Osteocyte (in vitro differentiated cells): ENCODE measurements at places on chromosomes 11 and 22. TPM values are rescaled to one million over a fixed set of nuclear protein-coding genes. Genes with fewer than 3 reads are reported as not detected.
A peak's percentile ranks its signal among the peaks of the same experiment; 100 is the strongest.

The OR2AT4 gene
- not detected in 2 replicates for total RNA-seq

The FOSL1 gene
- 37.2 and 38.0 TPM in 2 replicates for total RNA-seq

The OR52E8 gene
- not detected in 2 replicates for total RNA-seq

The BTBD18 gene
- not detected in 2 replicates for total RNA-seq

DNA sequence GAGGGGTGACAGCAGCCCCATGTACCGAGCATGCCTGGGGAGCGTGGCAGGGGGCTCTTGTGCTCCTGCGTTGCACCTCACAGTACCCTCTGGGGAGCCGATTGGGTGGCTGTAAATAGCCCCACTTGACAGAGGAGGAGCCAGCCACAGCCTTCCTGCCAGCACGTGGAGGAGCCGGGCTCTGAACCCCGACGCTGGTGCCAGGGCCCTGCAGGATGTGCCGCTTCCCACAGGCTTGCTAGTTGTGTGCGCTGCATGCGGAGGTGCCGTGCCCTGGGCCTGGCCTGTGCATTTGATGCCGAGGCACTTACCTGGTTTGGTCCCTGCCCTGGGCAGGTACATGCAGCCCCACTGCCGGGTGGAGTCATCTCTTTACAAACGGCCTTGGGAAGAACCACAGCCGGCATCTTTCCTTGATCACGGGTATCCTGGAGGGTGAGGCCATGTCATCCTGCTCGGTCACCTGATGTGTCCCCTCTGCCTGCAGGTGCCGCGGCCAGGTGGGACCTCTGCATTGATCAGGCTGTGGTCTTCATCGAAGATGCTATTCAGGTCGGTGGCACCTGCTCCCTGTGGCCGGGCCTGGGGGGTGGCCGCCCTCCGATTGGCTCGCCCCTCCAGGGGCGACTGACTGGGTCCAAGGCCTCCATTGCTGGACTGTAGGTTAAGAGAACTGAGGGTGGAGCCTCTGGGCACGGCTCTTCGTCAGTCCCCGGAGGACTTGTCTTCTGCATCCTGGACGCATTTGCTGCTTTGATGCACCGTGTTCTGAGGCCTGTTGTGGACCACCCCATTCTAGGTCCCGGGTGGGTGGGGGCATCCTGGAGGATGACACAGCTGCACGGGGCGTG, 5.0 kb downstream of the TPCN2 start:
- H3K27ac ChIP-seq: no peak overlapping the region
- no peaks in the 10 kb centered on the region for H3K27me3 ChIP-seq
- peaks cover 4% of the 10 kb centered on the region for H3K36me3 ChIP-seq
- no peak for DNase-seq

DNA sequence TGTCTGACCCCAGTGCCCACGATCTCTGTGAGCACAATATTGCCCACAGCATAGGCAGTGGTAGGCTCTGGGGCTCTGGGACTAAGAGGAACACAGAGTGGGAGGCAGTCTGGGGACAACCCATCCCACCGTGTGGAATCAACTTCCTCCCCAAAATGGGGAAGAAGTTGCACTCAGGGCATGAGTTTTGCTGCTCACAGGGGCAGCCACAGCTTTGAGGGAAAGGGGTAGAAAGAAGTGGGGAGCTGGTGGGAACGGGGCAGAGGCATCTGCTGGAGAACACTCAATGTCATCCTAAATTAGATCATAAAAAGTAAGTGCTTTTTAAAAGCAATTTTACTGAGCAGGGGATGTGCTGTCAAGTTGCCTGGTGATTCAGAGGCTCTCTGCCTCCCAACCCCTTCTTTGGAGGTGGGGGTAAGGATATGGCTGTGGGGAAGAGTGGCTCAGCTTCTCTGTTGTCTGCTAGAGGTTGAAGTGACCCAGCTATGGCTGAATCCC, 233.8 kb upstream of the NCAM1 start:
- peaks cover 1% of the 10 kb centered on the region for H3K27me3 ChIP-seq
- no peak overlapping the region for H3K4me3 ChIP-seq
- H3K27ac ChIP-seq: no peak overlapping the region
- no peaks in the 10 kb centered on the region for H3K36me3 ChIP-seq
- DNase-seq: peak; percentile 60
- no peaks in the 10 kb centered on the region for H3K4me1 ChIP-seq

GRCh38 chr11:88414385-88414861, 76.9 kb upstream of the CTSC start:
- peaks cover 3% of the 10 kb centered on the region for H3K4me1 ChIP-seq
- H3K4me3 ChIP-seq: no peak overlapping the region
- no peaks in the 10 kb centered on the region for H3K27me3 ChIP-seq
- no peak overlapping the region for H3K27ac ChIP-seq
- DNase-seq: no peak

- no peak for DNase-seq
- H3K4me1 ChIP-seq: peaks cover 4% of the 10 kb centered on the region
- peaks cover 15% of the 10 kb centered on the region for H3K27me3 ChIP-seq
- no peak overlapping the region for H3K27ac ChIP-seq
- peak overlapping the region; percentile 48 for H3K4me3 ChIP-seq
Observed at GRCh38 chr11:120565466-120566155, 54.1 kb downstream of the GRIK4 start.

GRCh38 chr11:32792111-32792947, 2.1 kb downstream of the CCDC73 start:
- H3K36me3 ChIP-seq: no peaks in the 10 kb centered on the region
- peaks cover 3% of the 10 kb centered on the region for H3K4me1 ChIP-seq
- peak overlapping the region; percentile 23 for H3K4me3 ChIP-seq
- no peak overlapping the region for H3K27ac ChIP-seq

GRCh38 chr11:75241906-75242644, 1.5 kb downstream of the TPBGL start:
- H3K4me1 ChIP-seq: peaks cover 8% of the 10 kb centered on the region
- DNase-seq: no peak
- H3K36me3 ChIP-seq: no peaks in the 10 kb centered on the region

DNA sequence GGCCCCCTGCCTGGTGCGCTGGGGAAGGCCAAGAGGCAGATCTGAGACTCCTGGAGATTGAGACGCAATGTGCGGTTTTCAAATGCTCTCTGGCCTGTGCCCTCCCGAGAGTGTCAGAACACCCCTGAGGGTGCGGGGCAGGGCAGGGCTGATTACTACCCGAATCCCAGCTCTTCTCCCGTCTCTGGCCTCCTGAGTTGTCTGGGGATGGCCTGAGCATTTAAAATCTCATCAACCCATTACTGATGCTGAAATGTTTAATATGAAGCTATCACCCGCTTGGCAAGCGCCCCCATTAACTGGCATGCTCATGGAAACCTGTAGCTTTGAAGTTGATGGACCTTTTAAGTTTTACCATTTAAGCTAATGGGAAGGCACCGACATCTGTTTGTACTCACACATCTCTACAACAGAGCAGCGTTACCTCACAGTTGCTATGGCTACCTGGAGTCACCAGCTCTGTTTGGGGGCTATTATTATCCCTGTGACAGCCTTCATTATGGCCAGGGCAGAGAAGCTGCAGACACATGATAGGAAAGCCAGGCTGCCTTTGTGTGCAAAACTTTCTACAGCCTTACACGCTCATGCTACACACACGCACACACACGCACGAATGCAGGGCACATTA, 3.6 kb upstream of the MB start:
- peaks cover 9% of the 10 kb centered on the region for H3K4me1 ChIP-seq
- H3K4me3 ChIP-seq: no peak overlapping the region
- H3K27me3 ChIP-seq: no peaks in the 10 kb centered on the region
- H3K27ac ChIP-seq: no peak overlapping the region
- DNase-seq: no peak

DNA sequence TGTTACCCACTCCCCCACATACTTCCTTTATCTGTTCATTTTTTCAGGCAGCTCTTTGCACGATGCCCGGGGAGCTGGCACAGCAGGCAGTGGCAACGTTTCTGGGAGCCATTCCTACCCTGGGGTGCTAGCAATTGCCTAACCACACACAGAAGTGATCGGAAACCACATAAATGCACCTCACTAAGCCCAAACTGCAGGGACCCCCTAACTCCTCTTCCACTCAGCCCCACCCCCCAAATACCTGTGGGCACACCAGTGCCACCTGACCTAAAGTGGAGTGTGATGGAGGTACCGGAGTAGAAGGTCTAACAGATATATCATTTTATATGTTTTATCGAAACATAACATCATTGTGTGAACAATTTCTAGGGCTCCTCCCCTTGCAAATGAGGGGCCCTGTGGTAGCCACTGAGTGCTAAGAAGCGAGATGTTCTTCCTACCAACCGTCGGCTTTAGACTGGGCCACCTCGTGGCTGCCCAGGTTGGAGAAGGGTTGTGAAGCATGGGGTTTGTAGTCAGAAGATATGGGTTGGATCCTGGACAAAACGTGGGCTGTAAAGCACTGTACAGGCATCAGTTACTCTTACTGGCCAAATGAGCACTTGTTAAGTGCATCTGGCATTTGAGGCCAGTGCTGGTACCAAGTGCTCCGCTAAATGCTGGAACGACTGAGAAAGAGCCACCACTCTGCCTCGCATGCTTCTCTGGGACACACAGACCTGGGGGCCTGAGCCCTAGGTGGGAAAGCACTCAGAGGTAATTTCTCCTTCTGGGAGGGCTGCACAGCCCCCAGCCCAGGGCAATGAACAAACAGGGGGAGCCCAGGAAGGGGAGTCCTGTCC, 2.8 kb downstream of the MRGPRD start:
- peak; percentile 64 for DNase-seq
- peaks cover 11% of the 10 kb centered on the region for H3K4me1 ChIP-seq
- no peak overlapping the region for H3K4me3 ChIP-seq
- H3K27me3 ChIP-seq: peaks cover 42% of the 10 kb centered on the region
- no peak overlapping the region for H3K27ac ChIP-seq

DNA sequence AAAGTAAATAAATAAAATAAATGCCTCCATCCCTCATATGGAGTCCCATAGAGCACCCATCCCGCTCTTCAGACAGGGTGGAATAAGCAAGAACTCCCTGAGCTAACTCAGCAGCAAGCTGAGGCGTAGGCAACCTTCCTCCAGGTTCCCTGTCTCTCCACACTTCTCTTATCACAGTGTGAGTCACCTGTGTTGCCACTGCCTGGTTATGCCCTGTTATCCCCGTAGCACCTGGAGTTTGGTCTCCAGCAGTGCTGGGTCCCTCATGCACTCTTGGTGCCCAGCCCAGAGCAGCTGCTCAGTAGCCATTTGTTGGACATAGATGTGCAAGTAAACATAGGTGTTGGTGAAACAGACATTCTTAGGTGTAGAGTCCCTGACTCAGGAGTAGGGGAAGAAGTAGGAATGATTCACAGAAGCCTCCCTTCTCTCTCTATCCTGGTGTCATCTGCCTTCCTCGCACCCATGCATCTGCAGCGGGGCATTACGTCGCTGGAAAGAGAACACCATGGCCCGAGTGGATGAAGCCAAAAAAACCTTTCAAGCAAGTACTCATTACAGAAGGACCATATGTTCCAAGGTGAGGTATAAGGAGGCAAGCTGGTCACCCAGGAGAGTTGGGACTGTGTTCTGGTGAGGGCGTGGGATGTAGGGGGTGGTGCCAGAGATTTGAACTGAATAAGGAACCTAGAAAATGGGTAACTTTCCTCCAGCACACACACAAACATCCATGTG, 56.0 kb downstream of the PISD start:
- peaks cover 10% of the 10 kb centered on the region for H3K36me3 ChIP-seq
- H3K27me3 ChIP-seq: no peaks in the 10 kb centered on the region
- DNase-seq: no peak
- peaks cover 25% of the 10 kb centered on the region for H3K4me1 ChIP-seq
- no peak overlapping the region for H3K4me3 ChIP-seq
- no peak overlapping the region for H3K27ac ChIP-seq

GRCh38 chr11:110883256-110883655, 171.0 kb upstream of the ARHGAP20 start:
- peaks cover 19% of the 10 kb centered on the region for H3K27me3 ChIP-seq
- no peaks in the 10 kb centered on the region for H3K36me3 ChIP-seq
- no peaks in the 10 kb centered on the region for H3K4me1 ChIP-seq
- DNase-seq: no peak

- H3K27me3 ChIP-seq: no peaks in the 10 kb centered on the region
- no peak for DNase-seq
- H3K27ac ChIP-seq: peak overlapping the region; percentile 77
- peaks cover 69% of the 10 kb centered on the region for H3K4me1 ChIP-seq
- no peak overlapping the region for H3K4me3 ChIP-seq
Observed at GRCh38 chr11:33704240-33705002, 3.8 kb upstream of the C11orf91 start.

DNA sequence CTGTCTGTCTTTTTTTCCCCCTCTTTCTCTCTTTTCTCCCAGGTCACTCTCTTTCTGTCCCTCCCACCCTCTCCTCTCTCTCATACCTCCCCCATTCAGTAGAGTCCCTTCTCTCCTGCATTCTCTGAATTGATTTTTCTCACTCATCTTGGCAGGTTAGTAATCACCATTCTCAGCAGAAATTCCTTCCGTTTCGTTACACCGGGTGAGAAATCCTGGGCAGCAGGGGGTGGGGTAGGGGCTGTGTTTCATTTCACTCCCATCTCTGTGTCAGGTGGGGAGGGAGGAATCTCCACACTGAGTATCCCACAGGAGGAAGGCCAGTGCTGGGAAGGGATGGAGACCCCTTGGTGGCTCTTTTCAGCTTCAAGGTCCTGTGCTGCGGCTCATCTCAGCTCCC, 253.5 kb downstream of the MIAT start:
- DNase-seq: no peak
- no peak overlapping the region for H3K4me3 ChIP-seq
- H3K27me3 ChIP-seq: no peaks in the 10 kb centered on the region
- no peaks in the 10 kb centered on the region for H3K36me3 ChIP-seq
- H3K4me1 ChIP-seq: no peaks in the 10 kb centered on the region
- no peak overlapping the region for H3K27ac ChIP-seq

DNA sequence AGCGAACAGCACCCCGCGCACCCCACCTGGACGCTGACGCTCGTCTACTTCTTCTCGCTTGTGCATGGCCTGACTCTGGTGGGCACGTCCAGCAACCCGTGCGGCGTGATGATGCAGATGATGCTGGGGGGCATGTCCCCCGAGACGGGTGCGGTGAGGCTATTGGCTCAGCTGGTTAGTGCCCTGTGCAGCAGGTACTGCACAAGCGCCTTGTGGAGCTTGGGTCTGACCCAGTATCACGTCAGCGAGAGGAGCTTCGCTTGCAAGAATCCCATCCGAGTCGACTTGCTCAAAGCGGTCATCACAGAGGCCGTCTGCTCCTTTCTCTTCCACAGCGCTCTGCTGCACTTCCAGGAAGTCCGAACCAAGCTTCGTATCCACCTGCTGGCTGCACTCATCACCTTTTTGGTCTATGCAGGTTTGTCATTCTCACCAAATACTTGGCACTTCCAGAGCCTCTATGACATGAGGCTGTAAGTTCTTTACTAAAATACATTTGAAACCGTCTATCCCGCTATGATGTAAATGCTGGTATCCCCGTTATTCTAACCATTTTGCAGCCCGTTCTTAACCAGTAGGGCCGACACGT, 535 bp downstream of the AQP11 start:
- no peak for DNase-seq
- no peak overlapping the region for H3K27ac ChIP-seq
- peaks cover 5% of the 10 kb centered on the region for H3K27me3 ChIP-seq
- peak overlapping the region; percentile 85 for H3K4me3 ChIP-seq
